ENCODE measurements at places on chromosomes 16 and 17. TPM values are rescaled to one million over a fixed set of nuclear protein-coding genes. Genes with fewer than 3 reads are reported as not detected.

ARRB2 gene
- 25.8 TPM for polyA plus RNA-seq

RAB26 gene
- polyA plus RNA-seq = 0.56 TPM

MRPL58 gene
- 21.8 TPM for polyA plus RNA-seq

FN3K gene
- 12.2 TPM for polyA plus RNA-seq

RAB40C gene
- 15.7 TPM for polyA plus RNA-seq

Measured in muscle of back (tissue), 13 donors.